Activated T-cell treated with anti-CD3 and anti-CD28 coated beads, Interleukin-2, amount 50 U/mL, for 72 hours (primary cell): ENCODE measurements at places on chromosomes 6 and 20. TPM values are rescaled to one million over a fixed set of nuclear protein-coding genes. Genes with fewer than 3 reads are reported as not detected.

Gene MATN4
- total RNA-seq, result 5.1 TPM

Gene GLP1R
- total RNA-seq, result 2.1 TPM

Gene EDN1
- 0.12 TPM for total RNA-seq

Gene GZF1
- total RNA-seq, result 5.9 TPM

Gene RPP21
- total RNA-seq, result 31.1 TPM

Gene HSPA12B
- total RNA-seq, result not detected

Gene SCRT2
- not detected for total RNA-seq

Gene CEP85L
- total RNA-seq, result 44.7 TPM

Gene GUCA1A
- total RNA-seq, result 0.14 TPM

Gene TRAPPC3L
- total RNA-seq, result not detected

Gene RPP40
- 10.8 TPM for total RNA-seq

Gene ZBP1
- 0.70 TPM for total RNA-seq

Gene SYTL3
- total RNA-seq, result 353 TPM
